ENCODE measurements at places on chromosomes 12 and 14.

- no peak for DNase-seq
These were observed 890.7 kb downstream of the DIO2 start for GRCh38 chr14:79320561-79320960.

DNA sequence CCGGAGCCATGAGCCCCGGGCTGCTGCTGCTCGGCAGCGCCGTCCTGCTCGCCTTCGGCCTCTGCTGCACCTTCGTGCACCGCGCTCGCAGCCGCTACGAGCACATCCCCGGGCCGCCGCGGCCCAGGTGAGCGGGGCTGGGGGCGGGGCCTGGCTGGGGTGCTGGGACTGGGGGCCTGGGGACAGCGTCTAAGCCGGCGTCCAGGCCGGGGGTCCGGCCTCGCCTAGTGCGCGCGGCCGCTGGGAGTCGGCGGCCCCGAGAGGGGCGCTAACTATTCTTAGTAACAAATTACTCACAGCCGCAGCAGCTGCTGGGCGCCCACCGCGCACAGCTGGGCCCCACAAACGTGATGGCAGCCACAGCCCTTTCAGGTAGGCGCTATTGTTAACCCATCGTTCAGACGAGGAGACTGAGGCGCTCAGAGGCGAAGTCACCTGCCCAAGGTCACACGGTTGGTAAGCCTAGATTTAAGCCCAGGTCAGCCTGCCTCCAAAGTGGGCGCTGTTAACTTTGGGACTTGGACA, 374 bp downstream of the CYP46A1 start:
- no peak for DNase-seq

GRCh38 chr12:70721216-70721615, 84.0 kb upstream of the PTPRB start:
- DNase-seq: no peak

- no peak for DNase-seq
These were observed 9.2 kb downstream of the DNAJC22 start for GRCh38 chr12:49355913-49356312.

GRCh38 chr14:57052705-57053302, 215.9 kb downstream of the EXOC5 start:
- DNase-seq: no peak

- no peak for DNase-seq
These were observed 78.2 kb downstream of the HMGA2 start for GRCh38 chr12:65902500-65902899.

DNA sequence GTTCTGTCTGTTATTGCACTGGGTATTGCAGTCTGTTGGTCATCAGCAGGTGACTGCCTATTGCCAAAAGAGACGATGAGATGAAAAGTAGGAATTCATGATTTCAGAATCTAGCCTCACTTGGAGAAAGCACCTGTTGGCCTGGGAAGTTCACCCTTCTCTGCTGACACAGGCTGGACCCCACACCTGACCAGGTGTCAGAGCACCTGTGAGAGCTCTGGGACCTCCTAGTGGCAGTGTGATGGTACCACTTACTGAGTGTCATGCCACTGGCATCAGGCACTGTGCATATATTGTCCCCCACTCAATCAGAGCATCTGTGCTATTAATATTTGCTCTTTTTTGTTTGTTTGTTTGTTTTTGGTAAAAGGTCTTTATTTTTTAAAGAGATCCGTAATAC, 68.0 kb downstream of the RASSF3 start:
- no peak for DNase-seq

DNA sequence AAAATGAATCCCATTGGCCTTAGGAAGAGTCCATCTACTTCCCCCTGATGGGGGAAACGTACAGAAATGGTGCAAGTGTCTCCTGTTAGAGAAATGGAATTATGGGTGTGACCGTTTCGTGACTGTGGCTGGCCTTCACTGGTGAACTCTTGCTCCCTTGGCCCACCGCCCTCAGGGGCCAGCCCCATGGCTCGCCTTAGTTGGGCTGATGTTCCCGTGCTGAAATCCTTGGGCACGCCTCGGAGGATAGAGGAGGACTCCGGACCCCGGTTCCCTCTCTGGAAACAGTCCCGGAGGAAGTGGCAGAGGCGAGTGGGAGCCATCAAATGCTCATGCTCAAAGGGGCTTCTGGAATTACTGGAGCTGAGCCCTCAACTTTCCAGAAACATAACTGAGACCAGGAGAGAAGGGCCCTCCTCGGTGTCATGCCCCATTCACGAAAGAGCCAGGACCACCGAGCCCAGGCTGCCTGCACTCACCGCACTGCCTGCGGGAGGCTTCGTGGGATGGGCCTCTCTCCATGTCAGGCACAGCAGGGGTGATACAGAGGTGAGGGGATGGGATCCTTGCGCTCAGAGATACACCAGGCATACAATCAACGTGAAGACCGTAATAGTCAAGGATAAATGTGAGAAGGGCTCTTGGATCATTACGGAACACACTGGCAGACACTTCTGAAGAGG, 10.1 kb upstream of the CACNA2D4 start:
- DNase-seq: no peak

DNA sequence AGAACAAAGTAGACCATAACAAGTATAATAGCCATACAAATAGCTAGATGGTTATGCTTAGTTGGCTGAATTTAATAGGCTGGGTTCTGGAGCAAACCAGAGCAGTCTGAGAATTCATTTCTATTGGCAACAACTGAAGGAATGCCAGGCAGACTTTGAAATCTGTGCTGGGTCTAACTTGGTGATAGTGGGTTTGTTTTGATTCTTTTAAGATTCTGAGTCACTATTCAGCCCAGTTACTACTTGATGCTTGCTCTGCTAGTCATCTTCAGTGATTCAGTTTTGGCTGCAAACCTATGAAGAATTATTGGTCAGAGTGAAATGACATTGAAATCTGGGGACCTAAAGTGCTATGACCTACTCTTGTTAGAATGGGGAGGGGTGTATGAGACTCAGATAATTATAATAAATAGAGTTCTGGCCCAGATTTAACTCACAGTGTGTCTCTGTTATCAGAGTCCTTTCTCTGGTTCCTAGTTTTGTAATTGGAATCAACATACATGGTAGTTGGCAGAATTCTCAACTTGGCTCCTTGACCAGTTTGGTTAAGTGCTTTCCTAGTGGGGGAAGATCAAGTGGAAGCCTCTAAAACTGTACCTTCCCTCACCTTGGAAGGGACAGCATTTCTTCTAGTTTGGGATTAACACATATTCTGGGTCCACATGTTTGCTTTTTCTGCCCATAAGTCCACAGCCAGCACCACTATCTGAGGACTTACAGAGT, 43.5 kb downstream of the MNAT1 start:
- no peak for DNase-seq

- DNase-seq: no peak
These were observed 223.2 kb upstream of the FAR2 start for GRCh38 chr12:28925719-28926376.

GRCh38 chr12:105554223-105554678, 223.8 kb downstream of the C12orf75 start:
- no peak for DNase-seq

- DNase-seq: no peak
These were observed 1.5 kb downstream of the ASB2 start for GRCh38 chr14:93974833-93975232.

- no peak for DNase-seq
These were observed 105.0 kb downstream of the SLC35F4 start for GRCh38 chr14:57760896-57761295.

DNA sequence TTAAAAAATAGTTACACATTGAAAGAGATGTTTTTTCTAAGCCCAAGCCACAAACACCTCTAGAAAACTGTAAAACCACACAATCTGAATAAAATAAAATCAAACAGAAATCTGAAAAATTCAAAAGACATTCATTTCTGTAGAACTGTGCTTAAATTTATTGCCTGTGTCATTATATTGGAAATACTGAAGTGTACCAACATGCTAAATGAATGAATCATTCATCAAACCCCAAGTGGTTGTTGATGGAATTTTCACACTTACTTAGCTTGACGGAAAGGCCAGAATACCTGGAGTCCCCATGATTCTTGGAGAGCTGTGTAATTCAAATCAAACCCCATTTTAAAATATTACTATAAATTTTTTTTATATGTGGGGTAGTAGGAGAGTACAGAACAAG, 2.7 kb downstream of the KITLG start:
- no peak for DNase-seq

DNA sequence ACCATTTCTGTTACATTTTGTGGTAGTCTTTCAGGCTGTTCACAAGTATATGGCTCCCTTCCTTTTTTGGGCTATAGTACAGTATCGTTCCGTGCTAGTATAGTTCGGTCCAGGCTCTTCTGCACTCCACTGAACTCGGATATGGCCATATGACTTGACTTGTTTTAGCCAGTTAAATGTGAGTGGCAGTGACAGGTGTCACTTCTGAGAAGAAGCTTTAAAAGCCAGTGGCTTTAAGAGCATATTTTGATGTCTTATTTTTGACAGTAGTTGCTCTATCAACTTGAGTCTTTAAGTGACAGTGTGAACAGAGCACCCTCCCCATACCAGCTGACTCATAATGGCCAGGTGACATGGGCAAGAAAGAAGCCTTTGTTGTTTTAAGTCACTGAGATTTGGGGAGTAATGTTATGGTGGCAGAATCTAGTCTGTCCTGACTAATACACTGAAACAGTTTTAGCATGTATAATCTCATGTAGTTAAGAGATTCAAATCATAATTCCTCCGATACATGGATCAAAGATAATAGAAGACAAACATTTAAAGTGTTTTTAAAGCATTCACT, 64.6 kb downstream of the ANO4 start:
- DNase-seq: no peak

DNA sequence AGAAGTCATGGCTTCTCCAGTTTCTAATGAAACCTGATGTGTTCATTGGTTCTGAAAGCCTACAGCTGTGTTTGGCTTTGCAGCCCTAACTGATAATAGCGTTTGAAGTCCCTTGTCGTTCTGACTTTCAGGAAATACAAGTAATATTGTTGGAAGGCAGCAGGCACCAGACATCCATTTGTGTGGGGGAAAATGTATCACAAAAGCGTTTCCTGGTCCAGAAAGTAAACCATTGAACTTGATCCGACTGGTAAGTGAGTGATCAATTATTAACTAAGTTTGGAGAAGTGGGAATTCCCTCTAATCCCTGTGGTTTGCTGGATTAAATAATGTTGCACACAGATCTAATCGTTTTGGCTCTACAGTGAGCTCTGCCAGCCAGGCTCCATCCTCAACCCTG, 77.3 kb upstream of the LTA4H start:
- DNase-seq: no peak

GRCh38 chr12:124474709-124475108, 92.7 kb downstream of the NCOR2 start:
- DNase-seq: no peak

GRCh38 chr12:92561543-92561899, 141.3 kb upstream of the PLEKHG7 start:
- no peak for DNase-seq

- no peak for DNase-seq
These were observed 4.2 kb downstream of the DDX51 start for GRCh38 chr12:132139912-132140311.

- DNase-seq: no peak
These were observed 166.7 kb upstream of the SYT1 start for GRCh38 chr12:78697817-78698415.

DNA sequence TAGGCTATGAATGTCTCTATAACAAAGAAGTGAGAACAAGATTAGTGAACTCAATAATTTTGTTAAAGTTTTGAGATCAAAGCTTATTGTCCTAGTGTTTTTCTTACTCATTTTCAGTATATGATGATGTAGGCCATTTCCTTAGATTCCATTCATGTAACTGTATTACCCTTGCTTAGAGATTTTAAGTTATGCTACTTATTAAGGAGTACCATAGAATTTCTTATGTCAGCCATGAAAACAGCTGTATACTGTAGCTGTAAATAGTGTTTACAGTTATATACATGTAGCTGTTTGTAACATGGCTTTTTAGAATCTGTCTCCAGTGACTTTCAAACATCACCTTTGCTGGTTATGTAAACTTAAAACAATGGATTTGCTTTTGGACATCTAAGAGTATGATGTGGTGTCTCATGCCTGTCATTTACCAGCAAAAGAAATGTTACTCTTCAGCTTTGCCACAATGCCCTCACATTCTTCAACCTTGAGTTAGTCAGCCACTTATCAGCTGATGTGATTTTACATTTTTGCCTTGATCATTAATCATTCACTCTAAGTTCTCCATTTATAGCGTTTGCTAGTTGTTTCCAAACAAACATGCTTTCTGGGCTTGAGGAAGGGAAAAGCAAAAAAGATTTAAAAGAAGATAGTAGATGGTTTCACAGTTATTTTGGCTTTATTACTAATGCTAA, 55.5 kb downstream of the SLC16A7 start:
- DNase-seq: no peak

- DNase-seq: no peak
These were observed 333.5 kb downstream of the AEBP2 start for GRCh38 chr12:19772776-19773175.

DNA sequence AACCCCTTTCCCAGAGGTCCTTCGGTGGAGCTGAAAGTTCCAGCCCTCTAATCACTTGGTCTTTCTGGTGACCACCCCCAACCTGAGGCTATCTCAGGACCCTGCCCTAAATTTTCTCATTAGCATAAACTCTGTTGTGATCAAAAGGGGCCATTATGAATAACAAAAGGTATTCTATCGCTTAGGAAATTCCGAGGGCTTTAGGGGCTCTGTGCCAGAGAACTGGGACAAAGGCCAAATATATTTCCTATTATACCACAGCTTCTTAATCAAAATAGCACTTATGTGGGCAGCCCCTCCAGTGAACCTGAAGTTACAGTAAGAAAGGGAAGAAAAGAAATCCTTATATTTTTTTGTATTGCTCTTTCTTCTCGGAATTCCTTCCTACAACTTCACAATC, 125.3 kb upstream of the NPAS3 start:
- DNase-seq: no peak

- no peak for DNase-seq
These were observed 42.5 kb downstream of the GALNT9 start for GRCh38 chr12:132286912-132287311.

DNA sequence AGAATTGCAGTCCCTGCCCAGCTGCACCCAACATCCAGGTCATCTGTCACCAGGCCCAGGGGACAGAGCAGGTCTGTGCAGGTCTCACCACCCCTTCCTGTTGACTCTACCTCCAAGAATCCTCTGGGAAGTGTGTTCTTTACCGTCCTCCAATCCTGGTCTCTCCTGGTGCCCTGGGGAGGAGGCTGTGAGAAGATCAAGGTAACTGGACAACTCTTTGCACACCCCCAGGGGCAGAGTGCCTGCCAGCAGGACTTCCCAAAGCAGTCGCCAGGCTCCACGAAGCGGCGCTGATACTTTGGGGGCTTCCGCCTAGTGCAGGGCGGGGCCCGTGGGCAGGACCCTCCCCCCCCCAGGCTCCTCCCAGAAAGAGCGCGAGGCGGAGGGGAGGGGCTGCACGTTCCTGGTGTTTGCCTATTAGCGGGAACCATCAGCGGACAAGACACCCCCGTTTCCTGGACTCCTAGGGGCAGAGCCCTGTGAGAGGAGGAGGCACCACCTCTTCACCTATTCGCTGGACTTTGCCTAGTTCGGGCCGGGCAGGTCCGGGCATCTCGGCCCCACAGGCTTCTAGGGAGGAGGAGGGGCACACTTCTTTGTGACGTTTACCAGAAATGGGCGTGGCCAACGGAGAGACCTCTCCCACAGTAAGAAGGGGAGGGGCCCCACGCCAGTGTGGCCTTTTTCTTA, 918.0 kb downstream of the AACS start:
- no peak for DNase-seq

Data from stimulated activated CD8-positive, alpha-beta memory T cell treated with anti-CD3 and anti-CD28 coated beads, Interleukin-15, amount 100 ng/mL, for 24 hours (primary cell).